ENCODE measurements at places on chromosomes 11 and 22.

DNA sequence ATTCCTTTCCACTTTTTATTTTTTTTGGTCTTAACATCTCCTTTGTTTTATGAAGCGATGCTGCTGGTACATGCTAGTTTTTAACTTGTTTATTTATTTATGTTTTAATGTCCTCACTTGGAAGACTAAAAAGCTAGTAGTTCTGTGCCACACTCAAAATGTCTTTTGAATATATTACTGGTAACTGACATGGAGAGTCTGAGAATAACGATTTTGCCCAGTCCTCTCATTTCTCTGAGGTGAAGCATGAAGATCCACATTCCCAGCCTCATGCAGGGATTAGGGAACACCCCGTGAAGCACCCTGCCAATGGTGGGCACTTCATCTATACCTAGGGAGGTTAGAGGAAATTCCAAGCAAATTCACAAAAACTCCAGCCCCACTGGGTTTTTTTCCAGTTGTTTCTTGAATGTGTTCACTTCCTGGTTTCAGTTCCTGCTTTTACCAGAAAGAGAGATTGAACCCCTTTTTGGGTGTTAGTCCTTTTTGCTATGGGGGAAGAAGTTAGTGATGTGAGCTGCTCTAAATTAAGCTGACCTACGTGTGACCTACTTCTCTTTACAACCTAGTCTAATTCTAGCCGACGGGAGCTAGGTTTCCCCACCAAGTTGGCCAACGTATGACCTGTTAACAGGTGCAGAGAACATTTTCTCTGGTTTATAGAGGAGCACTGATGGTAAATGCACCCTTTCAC, 106.1 kb downstream of the SLC1A2 start:
- no peak for DNase-seq

- peak; percentile 80 for DNase-seq
Measured at GRCh38 chr22:27526901-27527300, 274.7 kb downstream of the MN1 start.

- DNase-seq: peak; percentile 87
Measured at GRCh38 chr11:7513234-7514098, at the start of gene PPFIBP2. Gene PPFIBP2 (plus strand): TSS chr11:7513999. CDS start chr11:7549476, 35,477 bp downstream.

DNA sequence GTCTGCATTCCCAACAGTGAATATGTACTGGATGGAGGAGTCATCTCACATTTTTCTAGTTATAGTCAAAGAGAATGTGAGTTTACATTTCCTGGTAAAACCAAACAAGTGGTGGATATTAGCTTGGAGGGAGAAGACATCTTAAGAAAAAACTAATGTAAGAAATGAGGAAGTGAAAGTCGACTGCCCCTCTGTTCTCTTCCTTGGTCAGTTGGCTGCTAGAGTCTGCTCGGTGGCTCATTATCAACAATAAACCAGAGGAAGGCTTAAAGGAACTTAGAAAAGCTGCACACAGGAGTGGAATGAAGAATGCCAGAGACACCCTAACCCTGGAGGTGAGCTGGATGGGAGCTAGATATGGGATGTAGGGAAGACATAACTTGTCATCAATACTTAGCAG, 5.8 kb downstream of the SLC22A9 start:
- no peak for DNase-seq
